ENCODE measurements at places on chromosomes 1 and 21.

DNA sequence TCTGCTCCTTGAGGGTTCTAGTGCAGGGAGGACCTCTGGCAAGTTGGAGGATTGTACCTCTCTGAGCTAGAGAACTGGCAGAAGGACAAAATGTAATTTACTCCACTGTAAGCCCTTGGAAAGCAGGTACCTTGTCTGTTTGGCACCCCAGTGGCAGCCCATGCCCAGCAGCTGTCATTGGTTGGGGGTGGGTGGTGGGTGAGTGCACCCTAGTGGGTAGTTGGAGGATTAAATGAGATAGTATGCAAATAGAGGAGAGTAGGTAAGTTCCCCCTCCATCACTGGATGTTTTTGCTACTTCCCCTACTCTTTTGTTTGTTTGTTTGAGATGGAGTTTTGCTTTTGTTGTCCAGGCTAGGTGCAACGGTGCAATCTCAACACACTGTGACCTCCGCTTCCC is 69.8 kb downstream of the RYR2 start:
- DNase-seq = no peak

GRCh38 chr1:172382990-172383389 is 37.5 kb upstream of the C1orf105 start:
- no peak for DNase-seq

GRCh38 chr1:243938208-243938607 is 88.2 kb upstream of the AKT3 start:
- no peak for DNase-seq

DNA sequence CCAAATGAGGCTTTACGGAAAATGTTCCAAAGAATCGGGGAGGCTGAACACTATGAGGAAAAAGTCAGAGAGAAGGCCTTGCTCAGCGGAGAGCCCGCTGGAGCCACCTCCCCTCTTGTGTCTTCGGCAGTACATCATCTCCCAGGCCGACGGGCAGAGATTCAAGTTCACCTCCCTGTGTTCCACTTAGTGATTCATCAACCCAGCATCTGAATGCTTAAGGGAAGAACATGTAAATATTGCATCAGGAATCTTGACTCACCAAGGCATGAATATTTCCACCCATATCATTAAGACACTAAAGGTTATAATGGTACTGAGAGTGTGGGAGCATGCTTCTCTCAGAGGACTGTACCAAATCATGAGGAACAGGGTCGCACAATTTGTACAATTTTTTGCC is 172.5 kb downstream of the ST6GALNAC5 start:
- DNase-seq = peak; percentile 47

GRCh38 chr21:36425286-36425685 is 40.1 kb downstream of the CHAF1B start:
- DNase-seq = no peak

GRCh38 chr1:66364578-66365391 is 169.2 kb upstream of the SGIP1 start:
- no peak for DNase-seq

DNA sequence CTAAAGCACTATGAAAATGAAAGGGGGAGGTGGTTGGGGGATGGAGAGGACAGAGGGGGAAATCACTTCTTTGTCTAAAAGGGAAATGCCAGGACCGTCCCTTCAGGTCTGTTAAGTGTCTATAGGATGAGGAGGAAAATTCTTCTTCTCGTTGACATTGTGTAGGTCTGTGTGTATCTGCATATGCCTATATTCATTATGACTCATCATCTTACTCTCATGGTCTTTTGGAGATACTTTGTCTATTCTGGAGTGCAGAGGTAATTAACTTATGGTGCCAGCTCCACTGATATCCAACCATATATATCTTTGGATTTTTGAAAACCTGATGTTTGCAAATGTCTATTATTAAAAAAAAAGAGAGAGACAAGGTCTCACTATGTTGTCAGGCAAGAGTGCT is 143.7 kb downstream of the PBX1 start:
- no peak for DNase-seq

GRCh38 chr1:156836892-156837291 is 20.2 kb upstream of the SH2D2A start:
- DNase-seq = no peak

- DNase-seq = no peak
Measured at GRCh38 chr1:153880962-153881361, 41.8 kb downstream of the GATAD2B start.

DNA sequence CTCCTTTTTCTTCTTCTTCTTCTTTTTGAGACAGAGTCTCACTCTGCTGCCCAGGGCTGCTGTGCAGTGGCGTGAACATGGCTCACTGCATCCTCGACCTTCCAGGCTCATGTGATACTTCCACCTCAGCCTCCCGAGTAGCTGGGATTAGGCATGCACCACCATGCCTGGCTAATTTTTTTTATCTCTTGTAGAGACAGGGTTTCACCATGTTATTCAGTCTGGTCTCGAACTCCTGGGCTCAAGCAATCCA is 13.0 kb upstream of the PADI1 start:
- no peak for DNase-seq

- DNase-seq = peak; percentile 66
Measured at GRCh38 chr1:12159816-12160215, 7.0 kb upstream of the TNFRSF1B start.

- DNase-seq = no peak
Measured at GRCh38 chr1:5369223-5369622, 623.0 kb downstream of the NPHP4 start.

DNA sequence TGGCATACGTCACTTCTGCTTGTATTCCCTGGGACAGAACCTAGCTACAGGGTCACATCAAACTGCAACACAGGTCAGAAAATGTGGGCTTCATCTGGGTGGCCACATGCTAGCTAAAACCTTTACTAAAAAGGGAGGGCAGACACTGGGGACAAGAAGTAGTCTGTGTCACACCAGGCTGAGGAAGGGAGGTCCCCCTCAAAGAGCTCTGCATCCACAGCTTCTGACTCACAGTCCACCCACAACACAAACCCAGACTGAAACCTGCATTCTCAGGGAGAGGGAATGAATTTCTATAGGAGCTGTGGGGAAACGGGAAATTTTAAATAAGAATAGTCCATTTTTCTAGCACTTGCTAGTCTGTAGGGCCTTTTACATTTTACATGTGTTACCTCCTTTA is 16.2 kb downstream of the OLIG2 start:
- DNase-seq = no peak

- no peak for DNase-seq
Measured at GRCh38 chr21:29961291-29962027, 21.7 kb upstream of the GRIK1 start.

DNA sequence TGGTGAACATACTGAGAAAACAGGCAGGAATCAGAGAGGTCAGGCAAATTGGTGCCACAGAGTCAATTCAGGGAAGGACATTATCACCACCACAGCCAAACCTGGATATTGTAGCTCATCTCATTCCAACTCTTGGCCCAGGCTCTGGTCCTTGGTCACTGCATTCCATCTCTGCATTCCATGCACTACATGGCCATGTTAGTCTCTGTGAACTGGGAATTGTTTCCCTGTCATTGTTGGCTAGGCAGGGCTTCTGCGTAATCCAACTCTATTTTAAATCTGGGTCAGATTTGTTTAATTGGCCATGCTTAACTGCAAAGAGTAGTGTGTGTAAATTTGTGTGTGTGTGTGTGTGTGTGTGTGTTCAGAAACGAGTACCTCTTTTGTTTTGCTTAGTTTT is 837.6 kb upstream of the ADAMTS5 start:
- no peak for DNase-seq

GRCh38 chr1:90799326-90799725 is 82.2 kb upstream of the BARHL2 start:
- no peak for DNase-seq

DNA sequence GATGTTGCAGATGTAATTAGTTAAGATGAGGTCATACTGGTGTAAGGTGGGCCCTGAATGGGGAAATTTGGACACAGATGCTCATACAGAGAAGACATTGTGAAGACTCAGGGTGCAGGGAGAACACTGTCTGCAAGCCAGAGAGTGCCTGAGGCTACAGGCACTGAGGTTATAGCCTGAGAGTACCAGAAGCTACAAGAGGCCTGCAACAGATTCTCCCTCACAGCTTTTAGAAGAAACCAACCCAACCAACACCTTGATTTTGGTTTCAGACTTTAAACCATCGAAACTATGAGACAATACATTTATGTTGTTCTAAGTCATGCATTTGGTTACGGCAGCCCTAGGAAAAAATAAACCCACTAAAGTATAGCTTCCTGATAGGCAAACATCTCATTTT is 321.7 kb upstream of the USP25 start:
- no peak for DNase-seq

DNA sequence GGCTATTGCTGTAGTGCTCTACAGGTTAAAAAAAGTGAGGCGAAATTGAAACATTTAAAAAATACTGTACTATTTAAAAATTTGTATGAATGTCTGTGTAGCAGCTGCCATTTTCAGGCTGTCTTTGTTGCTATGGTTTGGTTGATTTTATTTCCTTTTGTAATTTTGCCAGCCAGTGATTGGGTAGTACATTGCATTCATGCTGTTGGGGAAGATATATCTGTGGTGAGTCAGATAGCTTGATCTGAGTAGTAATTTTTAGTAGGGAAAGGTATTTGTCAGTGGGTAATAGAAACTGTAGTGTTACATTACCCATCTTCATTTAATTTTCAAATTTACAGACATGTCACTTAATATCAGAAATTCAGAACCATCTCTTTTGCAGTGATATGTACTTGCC is 15.0 kb downstream of the NFIA start:
- no peak for DNase-seq

- DNase-seq = peak; percentile 97
Measured at GRCh38 chr1:16173447-16174260, 17.8 kb upstream of the EPHA2 start.

- no peak for DNase-seq
Measured at GRCh38 chr1:211833174-211833820, 2.7 kb upstream of the LPGAT1 start.

GRCh38 chr1:229270547-229271447 is at the start of gene RAB4A:
RAB4A (plus strand) TSS chr1:229271111; CDS start chr1:229271340, 229 bp downstream.
- peak; percentile 90 for DNase-seq

DNA sequence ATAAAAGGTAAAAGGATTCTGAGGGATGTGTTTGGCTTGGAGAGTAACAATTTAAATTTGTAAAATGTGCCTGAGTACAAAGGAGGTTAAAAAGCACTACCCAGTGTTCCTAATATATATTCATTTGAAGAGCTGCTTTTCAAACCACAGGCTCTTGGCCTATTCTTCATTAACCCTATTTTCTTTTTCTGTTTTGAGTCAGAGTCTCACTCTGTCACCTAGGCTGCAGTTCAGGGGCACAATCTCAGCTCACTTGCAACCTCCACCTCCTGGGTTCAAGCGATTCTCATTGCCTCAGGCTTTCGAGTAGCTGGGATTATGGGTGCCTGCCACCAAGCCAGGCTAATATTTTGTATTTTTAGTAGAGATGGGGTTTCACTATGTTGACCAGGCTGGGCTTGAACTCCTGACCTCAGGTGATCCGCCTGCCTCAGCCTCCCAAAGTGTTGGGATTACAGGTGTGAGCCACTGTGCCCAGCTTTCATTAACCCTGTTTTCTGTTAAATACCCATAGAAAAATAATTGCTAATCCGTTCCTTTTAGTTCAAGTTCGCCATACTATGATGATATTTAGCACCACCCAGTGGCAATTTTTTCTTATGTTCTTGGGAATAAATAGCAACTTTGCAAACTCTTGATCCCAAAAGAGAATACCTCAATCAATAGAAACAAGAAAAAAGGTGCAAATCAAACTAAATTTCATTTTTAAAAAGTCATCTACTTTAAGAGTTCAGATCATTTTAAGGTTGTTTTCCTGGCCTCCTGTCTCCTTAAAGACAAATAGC is 30.5 kb downstream of the ZBTB8OS start:
- DNase-seq = no peak

- DNase-seq = no peak
Measured at GRCh38 chr1:248752161-248753028, 3.2 kb downstream of the LYPD8 start.

DNA sequence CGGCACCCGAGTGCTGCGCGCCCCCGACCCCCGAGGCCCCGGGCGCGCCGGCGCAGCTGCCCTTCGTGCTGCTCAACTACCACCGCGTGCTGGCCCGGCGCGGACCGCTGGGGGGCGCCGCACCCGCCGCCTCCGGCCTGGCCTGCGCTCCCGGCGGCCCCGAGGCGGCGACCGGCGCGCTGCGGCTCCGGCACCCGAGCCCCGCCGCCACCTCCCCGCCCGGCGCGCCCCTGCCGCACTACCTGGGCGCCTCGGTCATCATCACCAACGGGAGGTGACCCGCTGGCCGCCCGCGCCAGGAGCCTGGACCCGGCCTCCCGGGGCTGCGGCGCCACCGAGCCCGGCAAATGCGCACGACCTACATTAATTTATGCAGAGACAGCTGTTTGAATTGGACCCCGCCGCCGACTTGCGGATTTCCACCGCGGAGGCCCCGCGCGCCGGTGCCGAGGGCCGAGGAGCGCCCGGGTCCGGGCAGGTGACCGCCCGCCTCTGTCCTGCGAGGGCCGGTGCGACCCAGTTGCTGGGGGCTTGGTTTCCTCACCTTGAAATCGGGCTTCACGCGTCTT is 49.0 kb downstream of the SIM2 start:
- DNase-seq = peak; percentile 67

- DNase-seq = no peak
Measured at GRCh38 chr21:22235866-22236590, 1237.8 kb downstream of the NCAM2 start.

- DNase-seq = no peak
Measured at GRCh38 chr1:114435088-114435715, 75.8 kb downstream of the TRIM33 start.

GRCh38 chr21:42000908-42001307 is 9.3 kb downstream of the ZBTB21 start:
- no peak for DNase-seq

Measured in LoVo (cell line).